ENCODE measurements at places on chromosomes 12 and 14.

DNA sequence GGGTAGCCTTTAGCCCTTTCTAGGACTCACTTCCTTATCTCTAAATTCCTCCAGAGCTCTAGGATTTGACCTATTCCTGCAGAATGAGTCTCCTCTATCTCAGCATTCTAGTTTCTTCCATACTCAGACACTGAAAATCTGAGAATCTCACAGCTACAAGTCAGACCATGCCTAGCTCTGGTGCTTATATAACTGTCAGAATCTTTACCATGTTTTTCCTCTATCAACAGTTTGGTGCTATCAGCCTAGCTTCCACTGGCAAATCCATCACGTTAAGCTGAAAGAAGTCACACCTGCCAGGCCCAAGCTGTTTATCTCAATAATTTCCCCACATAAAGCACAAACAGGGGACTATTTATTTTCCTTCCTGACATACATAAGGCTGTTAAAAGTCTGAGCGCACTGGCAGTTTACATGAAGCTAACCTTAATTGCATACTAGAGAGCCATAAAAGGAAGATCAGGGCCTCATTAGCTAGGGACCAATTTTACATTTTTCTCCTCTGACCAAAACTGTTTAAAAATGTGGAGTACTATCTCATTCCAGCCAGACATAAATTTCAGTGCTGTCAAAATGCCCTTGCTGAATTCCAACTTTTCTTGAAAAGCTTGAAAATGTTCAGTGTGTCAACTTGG is 270.5 kb downstream of the C12orf75 start:
- no peak for DNase-seq

DNA sequence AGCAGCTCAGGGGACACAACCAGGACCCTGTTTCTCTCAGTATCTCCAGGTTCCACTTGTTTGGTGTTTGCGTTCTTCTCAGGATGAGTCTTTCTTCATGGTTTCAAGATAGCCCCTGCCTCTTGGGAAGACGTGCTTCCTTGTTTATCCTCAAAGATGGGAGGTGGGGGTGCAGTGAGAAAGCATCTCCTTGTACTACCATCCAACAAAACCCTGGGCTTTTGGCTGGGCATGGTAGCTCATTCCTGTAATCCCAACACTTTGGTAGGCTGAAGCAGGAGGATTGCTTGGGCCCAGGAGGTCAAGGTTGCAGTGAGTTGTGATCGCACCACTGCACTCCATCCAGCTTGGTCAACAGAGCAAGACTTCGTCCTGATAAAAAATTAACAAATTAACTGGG is 21.0 kb upstream of the TUNAR start:
- DNase-seq = no peak

DNA sequence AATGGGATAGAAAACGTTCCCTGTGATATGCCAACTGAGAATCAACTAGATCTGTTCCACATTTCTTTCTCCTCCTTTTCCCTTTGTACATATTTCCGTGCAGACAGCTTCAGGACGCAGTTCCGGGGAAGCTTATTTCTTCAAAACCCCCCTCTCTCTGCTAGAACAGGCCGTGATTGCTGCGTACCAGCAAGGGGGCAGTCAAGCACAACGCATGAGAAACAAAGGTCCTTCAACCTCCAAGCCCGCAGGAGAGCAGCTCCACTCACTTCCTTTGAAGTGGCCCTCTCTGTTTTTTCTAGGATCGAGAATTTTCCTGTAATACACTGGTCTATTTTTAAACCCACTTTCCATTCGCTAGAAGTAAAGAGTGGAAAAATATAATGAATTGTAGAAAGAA is 80.8 kb downstream of the ZNF664 start:
- DNase-seq = no peak

DNA sequence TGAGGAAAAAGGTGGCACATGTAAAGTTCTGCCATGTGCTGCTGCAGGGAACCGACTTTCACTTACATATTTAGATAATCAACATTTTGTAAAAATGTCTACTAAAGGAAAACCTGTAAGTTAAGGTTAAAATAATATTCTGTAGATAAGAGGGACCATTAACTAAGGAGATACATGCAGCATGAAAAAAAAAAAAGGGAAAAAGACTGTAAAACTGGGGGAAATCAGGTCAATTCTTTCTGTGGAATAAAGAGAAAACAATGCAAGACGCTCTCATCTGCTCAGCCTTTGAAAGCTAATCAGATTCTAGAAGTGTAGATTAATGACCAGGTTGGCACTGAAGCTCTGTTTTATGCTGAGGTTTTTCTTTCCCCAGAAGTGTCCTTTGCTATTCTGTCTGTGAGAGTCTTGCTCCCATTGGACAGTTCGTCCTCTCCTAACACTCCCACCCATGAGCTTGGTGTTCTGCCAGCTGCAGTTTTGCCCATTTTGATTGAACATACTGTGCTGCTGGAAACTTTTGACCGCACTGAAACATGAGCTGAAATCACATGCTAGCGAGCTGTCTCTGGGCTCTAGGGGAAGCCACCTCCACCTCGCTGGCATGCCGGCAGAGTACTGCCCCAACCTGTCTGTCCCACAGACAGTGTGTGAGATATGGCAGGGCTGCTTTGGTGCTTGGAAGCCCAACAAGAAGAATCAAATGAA is 39.7 kb downstream of the PPTC7 start:
- no peak for DNase-seq

- peak; percentile 86 for DNase-seq
Measured at GRCh38 chr12:6532051-6532926, 2.0 kb upstream of the GAPDH start.

DNA sequence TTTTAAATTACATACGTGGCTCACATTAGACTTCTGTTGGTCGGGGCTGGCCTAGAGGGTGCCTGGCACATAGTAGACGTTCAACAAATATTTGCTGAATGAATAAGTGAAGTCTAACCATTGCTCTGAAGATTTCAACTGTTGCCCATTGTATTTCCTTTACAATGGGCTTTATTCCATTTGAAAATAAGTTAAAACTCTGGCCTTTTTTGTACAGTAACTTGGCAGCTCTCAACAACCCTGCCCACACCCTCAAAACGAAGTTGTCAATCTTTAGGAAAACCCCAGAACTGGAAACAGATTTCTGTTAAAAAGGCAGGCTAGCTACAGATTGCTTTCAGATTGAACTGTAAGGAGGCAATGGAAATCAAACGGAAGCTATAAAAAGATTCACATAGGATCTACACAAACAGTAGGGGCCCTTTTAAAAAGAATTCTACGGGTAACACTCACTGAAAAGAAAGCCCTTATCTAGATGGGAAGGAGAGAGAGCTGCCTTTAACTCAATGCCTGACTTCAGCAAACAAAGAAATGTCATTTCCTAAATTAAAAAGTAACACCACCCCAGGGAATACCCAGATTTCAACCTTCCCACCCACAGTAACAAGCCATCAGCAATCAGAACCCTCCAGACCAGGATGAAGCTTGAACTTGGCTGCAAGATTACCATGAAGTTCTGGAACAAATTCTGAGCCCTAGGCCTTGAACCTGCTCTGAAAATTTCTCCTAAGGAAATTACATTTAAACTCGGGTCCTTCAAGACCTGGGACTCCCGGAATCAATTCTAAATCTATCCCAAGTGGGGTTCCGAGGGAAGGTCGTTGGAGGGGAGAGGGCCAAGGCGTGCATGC is 1.4 kb downstream of the WSB2 start:
- no peak for DNase-seq

DNA sequence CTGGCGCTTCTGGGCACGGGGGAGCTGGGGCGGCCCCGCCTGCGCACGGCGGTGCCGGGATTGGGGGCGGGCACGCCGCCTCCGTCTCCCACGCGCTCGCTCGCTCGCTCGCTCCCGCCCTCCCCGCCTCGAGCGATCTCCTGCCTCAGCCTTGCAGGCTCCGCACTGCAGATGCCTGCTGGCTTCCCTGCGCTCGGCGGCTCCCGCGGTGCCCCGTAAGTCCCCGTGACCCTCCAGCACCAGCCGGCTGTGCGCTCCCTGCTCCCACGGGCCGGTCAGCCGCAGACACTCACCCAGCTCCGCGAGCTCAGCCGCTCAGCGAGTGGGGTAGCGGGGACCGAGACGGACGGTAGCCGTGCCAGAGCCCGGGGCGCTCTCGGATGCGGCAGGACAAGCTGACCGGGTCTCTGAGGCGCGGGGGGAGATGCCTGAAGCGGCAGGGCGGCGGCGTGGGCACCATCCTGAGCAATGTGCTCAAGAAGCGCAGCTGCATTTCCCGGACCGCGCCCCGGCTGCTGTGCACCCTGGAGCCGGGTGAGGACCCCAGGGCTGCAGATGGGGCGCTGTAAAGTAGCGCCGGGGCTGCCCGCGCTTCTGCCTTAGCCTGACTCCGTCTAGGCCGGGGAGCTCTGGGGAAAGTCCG is at the start of gene TBC1D30:
Gene TBC1D30, plus strand, starts transcription at position 148 of the 643 bp plus-strand sequence. Its CDS starts 233 bp downstream, at position 381.
- peak; percentile 97 for DNase-seq

GRCh38 chr14:44170101-44170500 is 337.0 kb downstream of the FSCB start:
- no peak for DNase-seq

DNA sequence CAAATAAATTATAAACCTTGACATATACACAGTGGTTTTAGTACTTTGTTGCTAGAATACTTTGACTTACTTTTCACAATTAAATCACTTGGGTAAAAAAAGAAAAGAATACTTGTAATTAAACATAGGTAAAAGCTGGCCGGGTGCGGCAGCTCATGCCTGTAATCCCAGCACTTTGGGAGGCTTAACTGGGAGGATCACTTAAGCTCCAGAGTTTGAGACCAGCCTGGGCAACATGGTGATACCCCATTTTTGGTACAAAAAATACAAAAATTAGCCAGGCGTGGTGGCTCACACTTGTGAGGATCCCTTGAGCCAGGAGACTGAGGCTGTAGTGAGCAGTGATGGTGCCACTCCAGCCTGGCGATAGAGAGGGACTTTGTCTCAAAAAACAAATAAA is 7.8 kb downstream of the STX2 start:
- DNase-seq = no peak

DNA sequence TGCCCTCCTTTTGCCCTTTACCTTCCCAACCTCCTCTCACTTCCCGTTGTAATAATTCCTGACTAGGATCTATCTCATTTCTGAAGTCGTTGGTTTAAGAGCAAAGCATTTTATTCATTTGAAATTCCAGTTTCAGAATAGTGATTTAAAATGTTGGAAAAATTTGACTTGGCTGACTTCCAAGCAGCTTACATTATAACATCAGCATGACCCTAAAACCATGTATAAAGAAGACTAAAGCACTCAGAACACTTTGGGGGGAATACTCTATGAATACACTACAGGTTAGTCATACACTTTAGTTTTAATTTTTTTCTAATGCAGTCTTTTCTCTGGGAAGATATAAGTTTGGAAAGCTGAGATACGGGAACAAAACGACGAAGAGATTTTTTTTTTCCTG is 161.1 kb downstream of the BTG1 start:
- no peak for DNase-seq

DNA sequence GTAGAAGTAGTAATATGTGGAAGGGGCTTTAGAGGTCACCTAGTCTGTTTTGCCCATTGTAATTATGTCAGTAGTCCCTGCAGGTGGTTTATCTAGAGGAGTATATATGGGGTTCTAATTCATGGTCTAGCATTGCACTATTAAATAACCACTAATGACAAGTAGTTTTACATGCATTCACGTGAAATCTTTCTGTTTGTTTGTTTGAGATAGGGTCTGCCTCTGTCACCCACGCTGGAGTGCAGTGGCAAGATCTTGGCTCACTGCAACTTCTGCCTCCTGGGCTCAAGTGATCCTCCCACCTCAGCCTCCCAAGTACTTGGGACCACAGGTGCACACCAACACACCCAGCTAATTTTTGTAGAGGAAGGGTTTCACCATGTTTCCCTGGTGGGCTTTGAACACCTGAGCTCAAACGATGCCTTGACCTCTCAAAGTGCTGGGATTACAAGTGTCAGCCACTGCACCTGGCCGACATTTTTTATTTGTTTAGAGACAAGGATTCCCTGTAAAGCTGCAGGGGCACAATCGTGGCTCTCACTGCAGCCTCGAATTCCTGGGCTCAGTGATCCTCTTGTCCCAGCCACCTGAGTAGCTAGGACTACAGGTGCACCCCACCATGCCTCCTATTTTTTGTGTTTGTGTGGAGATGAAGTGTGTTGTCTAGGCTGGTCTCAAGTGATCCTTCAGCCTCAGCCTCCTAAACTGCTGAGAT is 12.0 kb upstream of the PSEN1 start:
- DNase-seq = no peak

DNA sequence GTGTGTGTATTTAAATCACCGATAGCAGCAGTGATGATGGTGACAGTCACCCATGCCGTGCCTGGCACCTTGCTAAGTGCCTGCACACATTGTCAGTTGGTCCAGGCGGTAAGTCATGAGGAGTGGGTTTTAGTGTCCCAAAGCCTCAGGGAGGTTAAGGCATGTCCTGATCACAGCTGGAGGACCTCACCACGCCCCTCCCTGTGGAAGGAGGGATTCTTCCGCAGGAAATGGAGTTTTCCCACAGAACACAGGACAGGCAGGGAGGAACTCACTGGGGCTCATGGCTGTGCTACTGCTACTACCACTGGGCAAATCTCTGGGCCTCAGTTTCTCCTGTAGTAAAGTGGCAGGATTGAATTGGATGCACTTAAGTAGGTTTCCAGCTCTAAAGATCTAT is 142.3 kb downstream of the CACNA1C start:
- DNase-seq = no peak

- no peak for DNase-seq
Measured at GRCh38 chr12:7006639-7007038, 11.6 kb downstream of the LPCAT3 start.

GRCh38 chr14:89319687-89320086 is 97.3 kb downstream of the FOXN3 start:
- DNase-seq = no peak

DNA sequence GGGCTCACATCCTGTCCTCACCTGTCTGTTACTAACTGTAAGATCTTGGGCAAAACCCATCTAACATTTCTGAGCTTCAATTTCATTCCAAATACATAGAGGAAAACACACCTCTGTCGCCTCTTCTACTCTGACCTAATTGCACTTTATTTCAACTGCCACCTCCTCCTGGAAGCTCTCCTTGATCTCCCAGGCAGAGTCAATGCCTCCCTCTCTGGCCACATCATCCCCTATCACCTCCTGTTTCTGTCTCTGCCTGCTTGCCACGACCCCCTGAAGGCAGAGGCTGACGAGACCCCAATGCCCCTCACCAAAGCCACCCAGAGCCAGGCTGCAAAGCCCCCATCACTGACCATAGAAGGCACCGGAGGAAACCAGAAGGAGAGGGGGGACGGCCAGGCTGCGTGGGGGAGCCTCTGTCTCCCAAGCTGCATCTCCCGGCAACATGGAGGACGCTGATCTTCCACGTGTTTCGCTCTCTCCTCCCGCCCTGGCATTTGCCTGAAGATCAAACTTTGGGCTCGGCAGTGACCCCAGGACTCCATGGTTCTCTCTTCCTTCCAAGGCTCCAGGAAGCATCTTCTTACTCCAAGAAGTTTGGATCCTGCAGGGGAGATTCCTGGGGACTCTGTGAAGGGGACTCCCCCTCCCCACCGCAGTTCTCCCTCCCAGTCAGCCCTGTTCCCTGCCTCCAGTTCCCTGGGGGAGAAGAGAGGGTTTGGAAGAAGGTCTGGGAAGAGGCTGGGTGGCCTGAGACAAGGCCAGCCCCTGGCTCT is 50.1 kb upstream of the BCL11B start:
- no peak for DNase-seq
